ENCODE measurements at places on chromosomes 5 and 9. TPM values are rescaled to one million over a fixed set of nuclear protein-coding genes. Genes with fewer than 3 reads are reported as not detected.

GRCh38 chr5:75622564-75622963 lies 11.3 kb downstream of the ANKDD1B start:
- no peaks in the 10 kb centered on the region for H3K27me3 ChIP-seq
- no peak overlapping the region for H3K4me3 ChIP-seq
- no peaks in the 10 kb centered on the region for H3K36me3 ChIP-seq
- H3K27ac ChIP-seq: no peak overlapping the region

TAF11L10 gene
- not detected for total RNA-seq

- H3K27me3 ChIP-seq: no peaks in the 10 kb centered on the region
- no peak for DNase-seq
- H3K27ac ChIP-seq: no peak overlapping the region
- H3K36me3 ChIP-seq: no peaks in the 10 kb centered on the region
- no peak overlapping the region for H3K4me3 ChIP-seq
- H3K4me1 ChIP-seq: no peaks in the 10 kb centered on the region
These were observed 577.2 kb upstream of the ZNF608 start for GRCh38 chr5:125323613-125324012.

DNA sequence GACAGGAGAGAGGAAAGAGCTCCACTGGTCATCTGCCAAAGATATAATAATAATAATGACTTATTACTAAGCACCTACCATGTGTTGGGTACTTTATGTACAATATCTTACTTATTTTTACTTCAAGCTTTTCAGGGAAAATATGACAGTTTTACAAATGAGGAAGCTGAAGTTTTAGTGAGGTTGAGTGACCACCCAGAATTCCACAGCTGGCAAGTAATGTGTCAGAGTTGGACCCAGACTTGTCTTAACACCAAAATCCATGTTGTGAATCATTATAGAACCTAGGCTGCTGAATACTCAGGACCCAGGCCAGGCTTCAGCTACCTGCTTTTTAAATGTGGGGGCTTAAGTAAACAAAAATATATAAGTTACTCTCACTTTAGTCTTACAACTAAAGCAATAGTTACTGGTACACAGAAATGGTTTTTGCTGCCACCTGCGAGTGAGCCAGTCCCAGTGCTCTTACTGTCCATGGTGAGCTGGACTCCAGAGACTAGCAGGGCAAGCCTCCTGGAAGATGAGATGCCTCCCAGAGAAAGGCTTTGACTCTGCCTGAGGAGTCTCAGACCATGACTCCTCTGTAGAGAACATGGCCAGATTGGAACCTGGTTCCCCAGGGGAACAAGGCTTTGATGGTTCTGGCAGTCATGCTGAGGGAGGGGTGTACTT lies 29.9 kb downstream of the RUSC2 start:
- no peaks in the 10 kb centered on the region for H3K36me3 ChIP-seq
- no peak overlapping the region for H3K4me3 ChIP-seq
- no peaks in the 10 kb centered on the region for H3K27me3 ChIP-seq
- no peak overlapping the region for H3K27ac ChIP-seq

DNA sequence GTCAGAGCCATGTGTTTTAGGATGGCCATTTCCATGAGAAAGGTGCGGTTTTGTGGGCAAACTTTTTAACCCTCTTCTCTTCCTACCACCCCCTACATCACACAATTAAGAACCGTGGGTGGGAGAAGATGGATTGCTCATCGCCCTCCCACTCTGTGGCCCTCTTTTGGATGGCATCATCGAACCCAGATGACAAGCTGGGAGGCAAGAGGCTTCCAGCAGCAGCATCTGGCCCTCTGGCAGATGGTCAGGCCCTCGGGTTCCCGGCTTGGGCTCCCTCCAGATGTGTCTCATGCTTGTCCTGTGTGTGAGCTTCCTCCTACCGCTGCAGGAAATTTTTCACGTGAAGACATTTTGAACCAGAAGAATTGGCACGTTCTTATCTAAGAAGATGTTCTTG lies 199.9 kb downstream of the EBF1 start:
- no peak overlapping the region for H3K4me3 ChIP-seq
- no peaks in the 10 kb centered on the region for H3K36me3 ChIP-seq
- peaks cover 3% of the 10 kb centered on the region for H3K4me1 ChIP-seq
- DNase-seq: no peak

GABRG2 gene
- total RNA-seq: not detected

DNA sequence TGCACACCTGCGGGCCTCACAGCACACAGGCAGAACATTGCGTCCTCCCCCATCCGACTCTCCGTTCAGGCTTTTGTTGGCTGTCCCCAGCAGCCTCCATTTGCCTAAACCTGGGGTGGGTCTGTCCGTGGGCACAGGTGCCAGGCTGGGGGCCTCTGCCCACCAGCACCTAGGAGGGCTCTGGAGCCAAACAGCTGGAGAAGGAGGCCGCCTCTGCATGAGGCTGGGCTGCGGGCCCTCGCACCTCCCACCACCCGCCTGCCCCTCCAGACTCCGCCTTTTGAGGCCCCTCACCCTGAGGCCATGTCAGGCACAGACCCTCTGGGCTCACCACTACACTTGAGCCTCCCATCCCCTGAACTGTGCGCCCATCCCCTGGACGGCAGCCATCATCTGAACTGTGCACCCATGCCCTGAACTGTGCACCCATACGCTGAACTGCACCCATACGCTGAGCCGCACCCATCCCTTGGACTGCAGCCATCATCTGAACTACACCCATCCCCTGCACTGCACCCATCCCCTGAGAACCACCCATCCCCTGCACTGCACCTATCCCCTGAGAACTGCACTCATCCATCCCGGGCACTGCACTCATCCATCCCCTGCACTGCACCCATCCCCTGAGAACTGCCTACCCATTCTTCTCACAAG lies 98.0 kb upstream of the OTULINL start:
- H3K4me1 ChIP-seq: peaks cover 15% of the 10 kb centered on the region
- no peak overlapping the region for H3K27ac ChIP-seq
- H3K27me3 ChIP-seq: no peaks in the 10 kb centered on the region
- peaks cover 4% of the 10 kb centered on the region for H3K36me3 ChIP-seq
- no peak overlapping the region for H3K4me3 ChIP-seq

GRCh38 chr9:75896193-75896592 lies 5.7 kb downstream of the PCSK5 start:
- H3K27ac ChIP-seq: no peak overlapping the region
- peaks cover 28% of the 10 kb centered on the region for H3K4me1 ChIP-seq
- H3K36me3 ChIP-seq: peaks cover under 1% of the 10 kb centered on the region
- H3K27me3 ChIP-seq: peaks cover 2% of the 10 kb centered on the region
- no peak for DNase-seq

- no peak for DNase-seq
- H3K36me3 ChIP-seq: peaks cover 39% of the 10 kb centered on the region
- no peaks in the 10 kb centered on the region for H3K27me3 ChIP-seq
- H3K4me1 ChIP-seq: no peaks in the 10 kb centered on the region
- no peak overlapping the region for H3K4me3 ChIP-seq
These were observed 15.8 kb upstream of the LRRC70 start for GRCh38 chr5:62562867-62563266.

MFAP3 gene
- 13.2 TPM for total RNA-seq

C5orf52 gene
- not detected for total RNA-seq

CDC23 gene
- total RNA-seq: 34.0 TPM

GKAP1 gene
- 3.3 TPM for total RNA-seq

- H3K4me1 ChIP-seq: no peaks in the 10 kb centered on the region
- DNase-seq: no peak
- no peaks in the 10 kb centered on the region for H3K27me3 ChIP-seq
- no peaks in the 10 kb centered on the region for H3K36me3 ChIP-seq
- H3K4me3 ChIP-seq: no peak overlapping the region
- H3K27ac ChIP-seq: no peak overlapping the region
These were observed 146.9 kb downstream of the KIAA0825 start for GRCh38 chr5:94471521-94471920.

DNA sequence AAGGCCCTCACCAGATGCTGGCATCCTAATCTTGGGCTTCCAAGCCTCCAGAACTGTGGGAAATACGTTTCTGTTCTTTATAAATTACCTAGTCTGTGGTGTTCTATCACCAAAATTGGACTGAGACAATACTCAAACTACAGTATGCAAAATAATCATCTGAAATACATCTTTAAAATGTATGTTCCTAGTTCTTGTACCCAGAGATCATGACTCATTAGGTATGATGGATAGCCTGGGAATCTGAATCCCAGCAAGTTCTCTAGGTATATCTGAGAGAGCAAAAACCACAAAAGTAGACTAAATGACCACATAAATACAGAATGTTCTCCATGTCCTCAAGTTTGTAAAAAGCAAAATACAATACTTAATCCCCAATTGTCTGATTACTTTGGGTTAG lies 166.3 kb downstream of the YIPF5 start:
- H3K36me3 ChIP-seq: no peaks in the 10 kb centered on the region
- no peak for DNase-seq
- no peaks in the 10 kb centered on the region for H3K27me3 ChIP-seq
- no peak overlapping the region for H3K4me3 ChIP-seq
- no peaks in the 10 kb centered on the region for H3K4me1 ChIP-seq

SKP1 gene
- total RNA-seq: 265 TPM

DNA sequence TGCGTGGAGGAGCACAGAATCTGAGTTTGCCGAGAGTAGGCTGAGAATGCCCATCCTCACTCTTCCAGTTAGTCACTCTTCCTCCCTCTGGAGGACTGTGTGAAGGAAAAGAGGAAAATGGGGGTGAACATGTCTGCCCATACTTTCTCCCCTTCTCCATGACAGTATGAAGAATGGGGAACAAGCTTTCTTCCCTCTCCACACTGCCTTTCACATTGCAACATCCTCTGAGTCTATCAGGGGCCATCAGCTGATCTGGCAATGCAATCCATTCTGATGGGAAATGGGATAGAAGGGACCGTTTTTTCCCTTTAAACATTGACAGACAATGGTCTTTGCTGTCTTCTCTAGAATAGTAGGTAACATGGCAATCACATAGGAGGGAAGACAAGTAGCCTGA lies 56.8 kb downstream of the UGCG start:
- H3K4me3 ChIP-seq: no peak overlapping the region
- no peak overlapping the region for H3K27ac ChIP-seq
- no peak for DNase-seq
- H3K27me3 ChIP-seq: peaks cover 6% of the 10 kb centered on the region

PCDHA6 gene
- total RNA-seq: not detected

- DNase-seq: no peak
- H3K36me3 ChIP-seq: no peaks in the 10 kb centered on the region
- H3K4me3 ChIP-seq: no peak overlapping the region
- no peaks in the 10 kb centered on the region for H3K4me1 ChIP-seq
These were observed 71.3 kb downstream of the PTPN3 start for GRCh38 chr9:109426626-109427402.

GRCh38 chr9:76709020-76709419 lies 55.2 kb upstream of the PCA3 start:
- H3K27ac ChIP-seq: no peak overlapping the region
- no peak for DNase-seq
- no peak overlapping the region for H3K4me3 ChIP-seq
- H3K4me1 ChIP-seq: no peaks in the 10 kb centered on the region

CDH6 gene
- total RNA-seq: not detected

CACFD1 gene
- 0.90 TPM for total RNA-seq

DNA sequence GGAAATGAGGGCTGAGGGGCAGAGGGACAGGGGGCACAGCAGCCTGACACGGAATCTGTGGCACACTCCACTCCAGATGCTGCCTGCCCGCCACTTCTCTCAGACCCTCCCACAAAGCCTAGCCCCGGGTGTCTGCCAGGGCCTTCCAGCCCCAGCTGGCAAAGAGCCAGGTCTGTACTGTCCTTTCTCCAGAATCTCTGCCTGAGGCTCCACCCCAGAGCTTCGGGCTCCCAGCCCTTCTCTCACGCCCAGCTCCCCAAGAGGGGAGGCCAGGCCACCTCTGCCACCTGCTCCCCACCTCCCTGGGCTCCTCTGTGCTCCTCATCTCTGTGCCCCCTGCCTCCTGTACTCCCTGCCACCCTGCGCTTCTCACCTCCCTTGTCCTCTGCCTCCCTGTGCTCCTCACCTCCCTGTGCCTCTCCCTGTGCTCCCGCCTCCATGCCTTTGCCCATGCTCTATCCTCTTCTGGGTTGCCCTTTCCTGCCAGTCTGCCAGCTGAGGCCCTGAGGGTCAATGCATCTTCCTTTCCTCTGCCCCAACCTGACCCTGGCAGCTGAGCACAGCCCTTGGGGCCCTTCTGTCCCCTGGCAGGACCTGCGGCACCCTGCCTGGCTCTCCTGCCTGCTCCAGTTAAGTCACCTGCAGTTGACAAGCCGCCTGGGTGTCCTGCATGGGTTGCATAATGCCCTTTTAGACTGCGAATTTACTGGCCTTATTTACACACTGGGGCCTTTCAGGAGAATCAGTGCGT lies 36.4 kb downstream of the RASGEF1C start:
- no peak for DNase-seq
- peaks cover 7% of the 10 kb centered on the region for H3K27me3 ChIP-seq
- H3K4me3 ChIP-seq: no peak overlapping the region
- no peaks in the 10 kb centered on the region for H3K36me3 ChIP-seq
- no peaks in the 10 kb centered on the region for H3K4me1 ChIP-seq
- H3K27ac ChIP-seq: no peak overlapping the region

DNA sequence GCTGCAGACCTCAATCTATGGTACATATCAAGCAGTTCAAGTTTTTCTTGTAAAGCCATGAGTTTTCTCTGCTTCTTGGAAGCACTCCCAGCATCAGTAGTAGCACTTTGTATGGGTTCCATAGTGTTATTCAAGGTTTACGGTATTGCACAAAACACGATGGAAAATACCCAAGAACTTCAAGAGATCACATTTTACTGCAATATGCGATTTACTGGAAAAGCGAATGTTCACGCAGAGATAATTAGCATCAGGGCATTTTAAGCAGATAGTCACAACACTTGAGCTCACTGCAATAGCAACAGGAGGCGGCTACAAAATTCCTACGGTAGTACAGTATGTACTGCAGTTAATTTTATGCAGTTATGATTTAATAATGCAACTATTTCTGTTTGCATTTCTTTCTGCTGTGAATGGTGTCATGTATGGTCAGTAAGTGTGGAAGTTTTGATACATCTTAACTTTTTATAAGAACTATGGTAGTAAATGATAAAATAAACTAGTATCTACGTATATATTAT lies 200.8 kb downstream of the SMARCA2 start:
- no peak overlapping the region for H3K4me3 ChIP-seq
- H3K27ac ChIP-seq: no peak overlapping the region
- no peaks in the 10 kb centered on the region for H3K4me1 ChIP-seq
- no peaks in the 10 kb centered on the region for H3K36me3 ChIP-seq

ZDHHC11 gene
- total RNA-seq: 8.5 TPM

MLANA gene
- total RNA-seq: not detected

GRCh38 chr9:137032858-137033257 lies 970 bp upstream of the FUT7 start:
- H3K4me3 ChIP-seq: peak overlapping the region; percentile 29
- H3K4me1 ChIP-seq: peaks cover 50% of the 10 kb centered on the region
- peak overlapping the region; percentile 43 for H3K27ac ChIP-seq
- H3K27me3 ChIP-seq: no peaks in the 10 kb centered on the region

- DNase-seq: no peak
- H3K27me3 ChIP-seq: peaks cover 47% of the 10 kb centered on the region
- no peak overlapping the region for H3K27ac ChIP-seq
- H3K4me1 ChIP-seq: peaks cover 5% of the 10 kb centered on the region
These were observed 1.1 kb downstream of the DMRTA1 start for GRCh38 chr9:22447618-22448305.

- H3K4me1 ChIP-seq: no peaks in the 10 kb centered on the region
- H3K27me3 ChIP-seq: no peaks in the 10 kb centered on the region
- no peak overlapping the region for H3K27ac ChIP-seq
- no peak for DNase-seq
These were observed 439.2 kb upstream of the TYRP1 start for GRCh38 chr9:12253941-12254340.

- no peaks in the 10 kb centered on the region for H3K4me1 ChIP-seq
- peaks cover 45% of the 10 kb centered on the region for H3K27me3 ChIP-seq
- H3K4me3 ChIP-seq: no peak overlapping the region
- H3K36me3 ChIP-seq: no peaks in the 10 kb centered on the region
These were observed 1.5 kb upstream of the GABBR2 start for GRCh38 chr9:98709968-98710965.
